ENCODE measurements at places on chromosomes 1 and 21. TPM values are rescaled to one million over a fixed set of nuclear protein-coding genes. Genes with fewer than 3 reads are reported as not detected.
A peak's percentile ranks its signal among the peaks of the same experiment; 100 is the strongest.

DNA sequence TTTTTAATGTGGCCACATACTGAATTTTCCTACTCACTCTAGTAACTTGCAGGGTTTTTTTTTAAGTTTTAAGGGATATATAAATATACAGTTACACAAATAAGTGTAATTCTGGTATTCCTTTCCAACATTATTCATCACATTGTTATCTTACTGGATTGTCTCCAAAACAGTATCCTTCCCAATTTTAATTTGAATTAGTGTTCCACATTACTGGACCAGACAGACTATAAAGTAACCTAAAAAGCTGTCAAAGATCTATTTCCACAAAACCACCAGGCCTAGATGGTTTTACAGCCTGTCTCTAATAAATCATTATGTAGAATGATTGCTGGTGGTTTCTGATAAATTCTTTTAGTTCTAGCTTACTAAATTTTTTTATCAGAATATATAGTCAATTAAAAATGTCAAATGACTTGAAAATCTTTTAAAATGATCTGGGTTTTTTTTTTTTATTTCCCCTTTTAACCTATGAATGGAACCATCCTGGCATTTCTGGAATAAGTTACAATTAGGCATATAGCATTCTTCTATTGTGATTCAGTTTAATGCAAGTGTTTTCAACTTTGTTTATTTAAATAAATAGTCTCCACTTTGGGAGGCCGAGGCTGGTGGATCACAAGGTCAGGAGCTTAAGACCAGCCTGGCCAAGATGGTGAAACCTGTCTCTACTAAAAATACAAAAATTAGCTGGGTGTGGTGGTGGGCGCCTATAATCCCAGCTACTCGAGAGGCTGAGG, 59.3 kb downstream of the PACC1 start:
- no peak for DNase-seq

DNA sequence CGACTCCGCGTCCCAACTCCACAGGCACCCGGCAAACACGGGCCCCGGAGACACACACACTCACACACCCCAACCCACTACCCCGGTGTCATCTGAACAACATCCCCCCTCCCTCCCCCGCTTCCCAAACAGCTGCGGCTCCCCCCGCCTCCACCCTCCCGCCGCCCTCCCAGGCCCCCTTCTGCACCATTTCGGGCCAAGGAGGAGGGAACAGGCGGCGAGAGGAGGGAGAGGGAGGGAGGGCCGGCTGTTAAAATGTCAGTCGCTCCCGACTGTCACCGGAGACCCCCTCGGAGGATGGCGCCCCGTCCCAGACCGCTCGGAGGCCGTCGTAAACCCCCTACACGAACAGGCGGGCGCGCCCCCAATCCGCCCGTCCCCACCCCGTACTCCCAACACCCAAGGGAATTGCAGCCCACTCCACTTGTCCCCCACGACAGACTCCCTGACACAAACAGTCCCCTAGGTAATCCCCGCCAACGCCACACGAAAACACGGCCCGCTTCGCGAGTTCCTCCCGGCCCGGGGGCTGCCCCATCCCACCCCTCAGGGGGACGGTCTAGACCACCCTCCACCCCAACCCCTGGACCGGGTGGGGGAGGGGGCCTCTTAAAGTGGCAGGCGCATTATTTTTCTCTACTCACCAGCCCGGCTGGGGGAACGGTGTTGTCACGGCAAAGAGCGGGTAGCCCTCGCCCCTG, 583 bp downstream of the MEF2D start:
- DNase-seq: peak; percentile 92

GRCh38 chr1:1303736-1304135, 4.0 kb downstream of the ACAP3 start:
- DNase-seq: no peak

DNA sequence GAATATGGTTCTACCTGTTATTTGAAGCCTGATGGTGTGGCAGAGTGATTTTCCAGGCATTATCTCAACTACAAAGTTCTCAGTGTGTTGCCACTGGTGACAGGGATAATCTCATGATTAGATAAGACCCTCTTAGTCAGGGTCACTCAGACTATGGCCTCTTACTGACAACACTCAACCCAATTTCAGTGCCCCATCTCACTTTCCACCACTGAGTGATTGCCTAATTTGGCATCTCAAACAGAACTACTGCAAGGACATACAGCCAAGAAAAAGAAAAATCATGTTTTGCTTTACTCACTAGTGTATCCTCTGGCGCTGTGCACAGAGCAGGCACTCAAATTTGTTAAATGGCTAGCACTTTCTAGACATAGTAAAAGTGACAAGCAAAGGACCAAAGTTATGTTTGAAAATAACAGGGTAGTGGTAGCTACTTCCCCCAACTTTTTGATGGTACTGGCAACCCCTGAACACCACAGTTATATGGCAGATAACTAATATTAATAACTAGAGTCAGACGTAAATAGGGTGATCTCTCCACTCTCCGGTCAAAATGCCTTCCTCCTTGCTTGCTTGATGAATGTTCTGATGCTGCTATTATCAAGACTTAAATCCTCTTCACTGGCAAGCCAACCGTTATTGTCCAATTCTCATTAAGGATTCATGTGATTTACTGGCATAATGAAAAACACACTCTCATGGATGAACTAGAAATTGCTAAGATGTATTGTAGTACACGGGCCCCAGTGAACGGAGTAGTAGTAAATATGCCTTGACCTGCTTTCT, 37.1 kb upstream of the SLC30A10 start:
- DNase-seq: no peak

Gene WLS
- 15.2 TPM for total RNA-seq

DNA sequence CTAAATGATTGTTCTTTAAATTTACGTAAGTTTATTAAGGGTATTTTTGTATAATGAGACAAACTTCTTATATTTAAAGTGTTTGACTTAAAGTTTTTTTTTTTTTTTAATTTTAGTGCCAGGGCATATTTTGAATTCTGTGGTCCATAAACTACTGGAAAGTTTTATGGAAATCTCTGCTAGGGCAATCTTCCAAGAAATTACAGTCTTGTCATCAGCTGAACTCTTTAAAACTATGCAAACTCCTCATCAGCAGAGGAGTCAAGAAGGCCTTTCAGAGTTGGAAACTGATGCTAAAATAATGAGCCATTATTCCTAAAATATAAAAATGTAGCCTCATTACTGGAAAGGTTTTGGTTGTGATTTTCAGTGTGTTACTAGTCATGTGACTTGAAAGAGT, 1201.9 kb downstream of the BRINP3 start:
- no peak for DNase-seq

Gene FABP3
- 467 TPM for total RNA-seq

DNA sequence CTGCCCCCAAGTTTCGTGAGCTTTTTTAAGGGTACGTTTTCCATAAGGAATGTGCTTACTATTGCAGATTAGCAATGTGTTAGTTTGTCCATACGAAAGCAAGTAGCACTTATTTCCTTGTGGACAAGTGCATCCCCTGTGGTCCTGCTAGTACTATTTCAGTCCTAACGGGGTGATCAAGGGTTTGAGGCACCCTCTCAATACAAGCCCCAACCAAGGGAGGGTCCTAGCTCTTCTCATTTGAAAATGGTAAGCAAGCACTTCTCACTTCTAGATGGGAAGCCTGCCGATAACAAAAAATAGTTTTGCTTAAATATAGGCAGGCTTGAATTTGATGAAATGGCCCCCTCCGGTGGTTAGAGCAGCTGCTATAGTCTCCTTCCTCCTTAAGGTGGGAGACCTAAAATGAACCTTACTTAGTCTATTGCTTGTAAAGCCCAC, 64.0 kb upstream of the HMCN1 start:
- DNase-seq: no peak

Gene LIPI
- not detected for total RNA-seq

Gene ZBTB8A
- total RNA-seq: 3.6 TPM

GRCh38 chr1:165011991-165012531, 344.5 kb downstream of the LMX1A start:
- DNase-seq: no peak
